ENCODE measurements at places on chromosomes 12 and 14. TPM values are rescaled to one million over a fixed set of nuclear protein-coding genes. Genes with fewer than 3 reads are reported as not detected.

The P2RX2 gene
- total RNA-seq = not detected

The TMPRSS12 gene
- not detected for total RNA-seq

The OR11G2 gene
- not detected for total RNA-seq

The SDR39U1 gene
- 13.5 TPM for total RNA-seq

The KRT71 gene
- not detected for total RNA-seq

GRCh38 chr12:9169979-9170634 is 38.1 kb downstream of the PZP start:
- no peak for DNase-seq

DNA sequence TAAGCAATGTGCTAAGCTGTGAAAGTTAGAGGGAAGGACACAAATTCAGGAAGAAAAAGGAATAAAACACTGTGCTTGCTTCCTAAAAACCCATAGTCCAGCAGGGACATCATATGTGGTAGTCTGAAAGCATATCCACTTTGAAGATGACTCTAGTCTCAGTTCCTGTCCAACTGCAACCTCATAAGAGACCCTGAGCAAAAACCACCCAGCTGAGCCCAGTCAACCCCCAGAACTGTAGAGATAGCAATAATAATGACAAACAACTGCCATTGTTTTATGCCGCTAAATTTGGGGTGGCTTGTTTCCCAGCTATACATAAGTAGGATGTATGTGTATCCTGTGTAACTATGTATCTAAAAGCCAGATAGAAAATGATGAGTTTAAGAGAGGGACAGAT is 3.9 kb upstream of the SERPINA4 start:
- no peak for DNase-seq

DNA sequence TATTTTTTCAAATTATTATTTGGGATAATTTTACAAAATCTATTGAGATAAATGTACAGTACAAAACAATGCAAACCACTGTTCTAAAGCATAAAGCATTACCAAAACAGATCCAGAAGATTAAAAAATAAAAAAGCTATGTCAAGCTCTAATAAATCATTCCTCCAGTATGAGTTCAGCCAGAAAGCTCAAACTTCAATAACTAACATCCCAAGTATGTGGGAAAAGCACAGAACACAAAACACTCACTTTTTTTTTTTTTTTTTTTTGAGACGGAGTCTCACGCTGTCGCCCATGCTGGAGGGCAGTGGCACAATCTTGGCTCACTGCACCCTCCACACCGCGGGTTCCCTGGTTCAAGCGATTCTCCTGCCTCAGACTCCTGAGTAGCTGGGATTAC is 11.3 kb downstream of the SAV1 start:
- peak; percentile 20 for DNase-seq

DNA sequence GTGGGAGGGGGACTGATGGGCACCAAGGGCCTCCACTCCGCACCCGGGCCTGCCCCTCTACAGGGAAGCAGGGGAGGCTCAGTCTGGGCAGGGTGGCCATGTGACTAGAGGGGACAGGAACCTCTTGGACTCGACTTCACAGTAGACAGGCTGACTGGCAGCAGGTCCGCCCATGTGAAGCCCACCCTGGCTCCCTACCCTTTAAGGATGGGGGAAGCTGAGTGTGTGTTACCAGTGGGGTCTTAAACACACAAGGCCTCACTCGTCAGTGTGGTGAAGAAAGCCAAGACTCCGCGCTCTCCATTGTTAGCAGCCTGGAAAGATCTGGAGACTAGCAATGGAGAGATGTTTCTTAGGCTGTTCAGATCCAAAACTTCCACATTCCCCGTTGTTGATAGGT is 52.4 kb downstream of the ANAPC7 start:
- no peak for DNase-seq

- no peak for DNase-seq
Measured at GRCh38 chr12:24398605-24399004, 449.1 kb upstream of the SOX5 start.

- DNase-seq = no peak
Measured at GRCh38 chr12:117481470-117481869, 120.0 kb upstream of the NOS1 start.

DNA sequence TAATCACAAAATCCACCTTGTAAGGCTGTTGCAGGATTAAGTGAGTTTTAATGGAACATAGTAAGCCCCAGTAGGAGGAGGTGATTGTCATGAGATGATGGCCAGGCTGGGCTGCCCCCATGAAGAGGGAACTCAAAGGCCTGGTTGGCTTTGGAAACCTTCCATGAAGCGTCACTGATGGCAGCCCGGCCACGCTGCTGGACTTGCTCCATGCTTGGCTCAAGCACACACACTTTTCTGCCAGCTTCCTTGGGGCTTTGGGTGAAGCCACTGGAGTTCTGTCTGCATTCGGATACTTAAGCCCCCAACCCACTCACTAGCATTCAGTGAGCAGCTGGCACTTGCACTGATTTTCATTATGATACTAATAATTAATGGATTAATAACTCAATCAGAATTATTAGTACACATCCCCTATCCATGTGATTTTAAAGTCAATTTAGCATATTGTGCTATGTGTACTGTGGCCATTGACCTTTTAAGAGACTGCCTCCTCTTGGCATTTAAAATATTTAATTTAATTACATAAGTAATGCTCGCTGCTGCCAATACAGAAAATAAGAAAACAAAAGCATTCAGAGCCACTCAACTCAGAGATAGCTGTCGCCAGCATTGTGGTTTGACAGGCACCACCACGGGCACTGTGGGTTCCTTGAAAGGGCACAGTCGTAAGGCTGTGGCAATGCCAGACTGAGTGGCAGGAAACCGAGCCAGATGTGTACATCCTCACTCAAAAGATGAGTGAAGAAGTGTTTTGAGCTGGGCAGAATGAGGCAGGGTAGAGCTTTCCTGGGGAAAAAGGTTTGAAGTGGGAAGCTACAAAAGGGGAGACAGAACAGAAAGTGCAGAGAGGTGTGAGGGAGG is 15.9 kb downstream of the KRT85 start:
- DNase-seq = no peak

GRCh38 chr14:103634156-103634555 is 5.1 kb downstream of the KLC1 start:
- no peak for DNase-seq

GRCh38 chr14:100307766-100308426 is 1.7 kb upstream of the SLC25A29 start:
- DNase-seq = no peak

DNA sequence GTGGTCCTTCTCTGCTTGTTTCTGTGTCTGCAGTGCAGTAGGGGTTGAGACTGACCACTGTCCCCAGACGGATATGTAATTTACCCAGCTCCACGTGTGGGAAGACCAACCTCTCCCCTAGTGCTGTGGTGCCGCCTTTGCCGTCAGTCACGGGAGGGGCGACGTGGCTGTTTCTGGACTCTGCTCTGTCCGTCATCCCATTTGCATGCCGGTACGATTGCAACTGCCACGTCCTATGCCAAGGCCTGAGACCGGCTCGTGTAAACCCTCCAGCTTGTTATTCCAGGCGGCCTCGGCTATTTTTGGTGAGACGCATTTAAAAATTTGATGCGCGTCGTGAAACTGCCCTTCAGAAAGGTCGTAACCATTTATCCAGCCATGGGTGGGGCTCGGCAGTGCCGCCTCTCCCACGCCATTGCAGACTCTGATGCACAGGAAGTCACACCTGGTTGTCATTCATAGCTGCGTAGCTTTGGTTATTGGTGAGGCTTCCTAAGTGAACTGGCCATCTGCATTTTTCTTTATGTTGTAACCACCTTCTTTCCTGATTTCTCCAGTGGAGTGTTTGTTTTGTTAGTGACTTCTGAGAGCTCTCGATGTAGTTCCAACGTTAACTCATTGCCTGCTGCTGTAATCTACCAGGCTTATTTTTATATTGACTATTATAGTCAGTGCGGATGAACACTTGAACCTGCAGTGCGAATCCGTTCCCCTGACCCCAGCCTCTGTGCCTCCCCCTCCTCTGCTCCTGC is 75.1 kb downstream of the ADGRD1 start:
- DNase-seq = no peak

DNA sequence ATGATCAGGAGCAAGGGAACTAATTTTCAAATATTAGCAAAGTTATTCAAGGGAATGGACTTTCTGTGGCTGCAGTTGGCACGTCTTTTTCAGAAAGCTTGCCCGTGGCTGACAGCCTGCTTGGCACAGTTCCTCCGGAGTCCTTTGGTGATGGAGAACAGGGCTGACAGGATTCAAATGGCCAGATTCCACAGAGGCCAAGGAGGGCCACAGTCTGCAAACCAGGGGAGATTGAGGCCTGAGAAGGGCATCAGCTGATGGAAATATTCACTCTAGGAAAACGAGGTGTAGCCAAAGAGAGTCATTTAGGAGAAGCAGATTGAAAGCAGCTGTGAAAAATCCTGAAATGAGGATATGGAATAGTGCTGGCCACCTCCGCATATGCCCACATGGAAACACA is 178.3 kb downstream of the EMP1 start:
- DNase-seq = no peak

DNA sequence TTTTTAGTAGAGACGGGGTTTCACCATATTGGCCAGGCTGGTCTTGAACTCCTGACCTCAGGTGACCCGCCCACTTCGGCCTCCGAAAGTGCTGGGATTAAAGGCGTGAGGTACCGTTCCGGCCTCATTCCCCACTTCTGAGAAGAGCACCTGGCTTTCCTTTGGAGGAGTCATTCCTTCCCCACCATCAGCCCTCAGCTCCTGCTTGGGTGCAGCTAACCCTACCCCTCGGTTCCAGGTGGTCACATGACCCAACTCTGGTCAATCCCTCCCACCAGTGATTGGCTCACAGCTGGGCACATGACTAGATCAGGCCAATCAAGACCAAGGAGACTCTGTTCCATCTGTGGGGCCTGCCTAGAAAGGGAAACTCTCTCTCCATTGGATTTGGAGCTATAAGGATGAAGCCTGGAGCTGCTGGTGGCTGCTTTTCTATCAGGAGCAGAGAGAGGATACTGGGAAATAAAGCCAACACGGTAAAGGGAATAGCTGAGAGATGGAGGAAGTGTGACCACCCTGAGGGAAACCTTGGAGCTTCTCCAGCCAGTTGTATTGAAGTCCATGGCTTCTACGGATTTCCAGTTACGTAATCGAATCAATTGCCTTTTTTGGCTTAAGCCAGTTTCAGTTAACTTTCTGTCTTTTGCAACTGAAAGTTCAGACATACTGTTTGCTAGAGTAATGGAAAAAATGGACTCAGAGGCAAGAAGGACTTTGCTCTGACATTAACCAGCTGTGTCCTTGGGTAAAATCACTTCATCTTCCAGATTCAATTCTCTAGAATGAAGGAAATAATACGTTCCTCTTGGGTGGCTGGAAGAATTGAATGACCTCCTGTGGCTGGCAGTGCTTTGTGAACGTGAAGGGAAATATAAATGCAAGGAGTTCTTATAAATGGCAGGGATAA is 19.7 kb upstream of the IFT81 start:
- DNase-seq = peak; percentile 69

GRCh38 chr14:36086629-36087395 is 89.7 kb downstream of the PTCSC3 start:
- no peak for DNase-seq

- no peak for DNase-seq
Measured at GRCh38 chr14:54857830-54858269, 44.8 kb downstream of the GCH1 start.

- DNase-seq = peak; percentile 81
Measured at GRCh38 chr14:68230950-68231717, 411.6 kb downstream of the RAD51B start.

GRCh38 chr12:82524641-82525040 is 162.1 kb upstream of the TMTC2 start:
- no peak for DNase-seq

- DNase-seq = peak; percentile 67
Measured at GRCh38 chr14:72617391-72618031, 276.4 kb downstream of the DPF3 start.

DNA sequence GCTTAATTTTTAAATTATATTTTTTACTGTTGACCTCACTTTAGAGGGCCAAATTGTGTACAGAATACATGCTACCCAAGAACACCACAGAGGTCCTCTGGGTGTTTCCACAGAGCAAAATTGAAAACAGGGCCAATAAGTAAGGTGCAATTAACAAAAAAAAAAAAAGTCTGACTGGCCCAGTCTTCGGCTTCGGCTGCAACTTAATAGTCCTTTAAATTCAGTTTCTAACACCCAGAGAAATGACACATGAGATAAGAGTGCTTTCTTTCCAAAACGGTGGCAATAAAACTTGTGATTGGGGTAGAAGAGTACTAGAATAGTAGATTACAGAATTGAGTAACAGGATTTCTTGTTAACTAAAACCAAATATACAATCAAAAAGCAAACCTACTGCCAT is 81.3 kb downstream of the MED13L start:
- no peak for DNase-seq

DNA sequence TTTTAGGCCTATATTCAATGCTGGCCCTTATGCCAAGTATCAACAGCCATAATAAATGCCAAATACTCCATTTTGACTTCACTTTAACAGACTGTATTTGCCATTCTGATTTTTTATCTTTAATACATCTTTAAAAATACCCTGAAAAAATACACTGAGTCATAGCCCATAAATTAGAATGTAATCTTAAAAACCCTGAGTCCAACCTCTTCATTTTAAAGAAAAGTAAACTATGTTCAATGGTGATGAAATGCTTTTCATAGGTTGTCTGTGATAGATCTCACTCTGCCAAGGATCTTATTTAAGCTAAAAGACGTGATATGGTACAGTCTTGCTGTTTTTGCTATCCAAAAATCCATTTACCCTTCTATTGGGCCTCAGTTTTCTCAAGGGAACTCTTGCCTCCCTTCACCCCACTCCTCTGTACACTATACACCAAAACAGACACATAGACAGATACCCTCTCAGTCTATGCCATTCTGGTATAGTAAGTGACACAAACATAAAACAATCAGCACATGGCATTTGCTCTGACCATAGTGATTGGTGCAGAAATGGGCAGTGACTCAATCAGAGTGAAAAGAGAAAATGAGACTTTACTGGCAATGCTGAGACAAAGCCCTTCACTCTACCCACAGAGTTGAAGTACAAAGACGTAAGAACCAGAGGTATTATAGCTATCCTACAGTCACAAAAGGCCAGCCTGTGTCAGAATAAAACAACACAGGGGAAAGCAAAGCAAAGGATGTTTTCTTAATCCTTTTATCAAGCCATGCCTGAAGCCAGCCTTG is 49.1 kb downstream of the BTG1 start:
- peak; percentile 49 for DNase-seq

DNA sequence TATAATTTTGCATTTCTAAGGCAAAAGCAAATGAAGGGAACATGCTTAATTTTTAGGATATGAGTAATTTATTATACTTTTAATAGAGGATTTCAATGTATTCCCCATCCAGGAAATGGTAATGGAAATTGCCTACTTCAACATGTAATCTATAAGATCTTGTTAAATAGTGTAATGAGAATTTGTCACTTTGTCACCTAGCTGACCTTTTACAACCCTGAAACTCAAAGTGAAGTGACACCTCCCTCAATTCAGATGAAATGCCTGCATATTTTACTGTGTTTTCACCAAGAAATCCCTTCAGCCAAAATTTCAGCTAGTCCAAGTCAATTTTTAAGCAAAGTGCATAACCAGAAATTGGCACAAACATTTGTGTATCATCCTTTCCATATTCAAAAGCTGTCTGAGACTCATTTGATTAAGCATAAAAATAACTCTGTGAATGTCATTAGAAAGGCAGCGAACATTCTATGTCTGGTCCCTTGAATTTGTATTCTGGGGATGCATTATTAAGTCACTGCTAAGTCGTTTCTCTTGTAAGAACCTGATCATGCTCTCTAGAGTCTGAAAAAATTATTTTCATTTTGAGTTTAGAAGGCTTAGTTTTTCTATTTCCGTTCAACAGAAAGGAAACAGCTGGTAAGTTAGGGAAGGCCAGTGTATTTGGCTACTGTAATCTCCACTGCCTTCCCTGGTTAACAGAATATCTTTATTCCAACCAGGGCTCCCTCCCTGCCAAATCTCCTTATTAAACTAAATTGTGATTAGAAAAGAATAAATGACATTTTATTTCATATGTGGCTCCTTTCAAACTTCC is 100.8 kb downstream of the IGF1 start:
- DNase-seq = no peak
